Activated CD8-positive, alpha-beta memory T cell treated with anti-CD3 and anti-CD28 coated beads, Interleukin-2, amount 10 ng/mL, durations not matched to agents 7 days and 5 days (primary cell): ENCODE measurements at places on chromosomes 5 and 9.

- DNase-seq, result no peak
- H3K4me3 ChIP-seq, result no peak overlapping the region
- H3K27me3 ChIP-seq, result no peaks in the 10 kb centered on the region
- H3K36me3 ChIP-seq, result no peaks in the 10 kb centered on the region
- no peak overlapping the region for H3K27ac ChIP-seq
- H3K4me1 ChIP-seq, result no peaks in the 10 kb centered on the region
Measured at GRCh38 chr5:93519740-93520139, 61.3 kb downstream of the NR2F1-AS1 start.

- H3K27ac ChIP-seq, result no peak overlapping the region
- no peak for DNase-seq
- no peaks in the 10 kb centered on the region for H3K27me3 ChIP-seq
- peaks cover 10% of the 10 kb centered on the region for H3K4me1 ChIP-seq
- no peak overlapping the region for H3K4me3 ChIP-seq
Measured at GRCh38 chr5:71652349-71652748, 65.2 kb downstream of the MCCC2 start.

DNA sequence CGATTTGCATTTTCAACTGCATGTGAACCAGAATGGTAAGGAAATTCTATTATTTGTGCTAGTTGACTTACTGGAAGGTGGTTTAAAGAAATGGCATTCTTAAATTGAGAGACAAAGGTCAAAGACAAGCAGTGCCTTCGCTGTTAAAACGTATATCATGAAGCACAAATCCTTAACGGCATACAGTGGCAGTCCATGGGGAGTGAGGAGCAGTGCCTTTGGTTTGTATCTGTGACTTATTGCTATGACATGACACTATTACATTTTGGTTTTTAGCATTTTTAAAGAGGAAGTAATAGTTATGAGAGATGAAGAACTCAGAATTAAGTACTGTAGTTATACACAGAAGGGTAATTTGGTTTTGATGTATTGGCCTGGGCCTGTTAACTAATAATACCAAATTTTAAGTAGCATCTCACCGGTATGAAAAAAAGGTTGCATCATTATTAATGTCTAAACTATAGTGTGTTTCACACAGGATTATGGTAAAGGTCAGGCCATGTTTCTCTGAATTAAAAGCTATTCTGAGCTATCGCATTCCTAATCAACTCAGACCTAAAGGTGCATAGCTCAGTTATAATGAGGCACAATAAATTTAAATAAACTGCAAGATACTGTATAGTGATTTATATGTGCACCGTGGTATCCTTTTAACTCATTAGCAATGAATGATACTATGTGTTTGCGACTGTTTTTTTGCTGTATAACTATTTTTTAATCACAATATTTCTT is 339.8 kb upstream of the ARRDC3 start:
- no peaks in the 10 kb centered on the region for H3K36me3 ChIP-seq
- no peak for DNase-seq
- H3K27me3 ChIP-seq, result no peaks in the 10 kb centered on the region
- H3K4me3 ChIP-seq, result no peak overlapping the region
- H3K27ac ChIP-seq, result no peak overlapping the region

GRCh38 chr9:82254646-82255367 is 266.2 kb downstream of the SPATA31D1 start:
- H3K27me3 ChIP-seq, result no peaks in the 10 kb centered on the region
- no peak overlapping the region for H3K4me3 ChIP-seq
- no peak overlapping the region for H3K27ac ChIP-seq
- no peaks in the 10 kb centered on the region for H3K36me3 ChIP-seq
- no peaks in the 10 kb centered on the region for H3K4me1 ChIP-seq

- H3K27ac ChIP-seq, result no peak overlapping the region
- no peak overlapping the region for H3K4me3 ChIP-seq
- H3K27me3 ChIP-seq, result no peaks in the 10 kb centered on the region
- no peak for DNase-seq
Measured at GRCh38 chr5:82091617-82092016, 119.8 kb downstream of the ATG10 start.

DNA sequence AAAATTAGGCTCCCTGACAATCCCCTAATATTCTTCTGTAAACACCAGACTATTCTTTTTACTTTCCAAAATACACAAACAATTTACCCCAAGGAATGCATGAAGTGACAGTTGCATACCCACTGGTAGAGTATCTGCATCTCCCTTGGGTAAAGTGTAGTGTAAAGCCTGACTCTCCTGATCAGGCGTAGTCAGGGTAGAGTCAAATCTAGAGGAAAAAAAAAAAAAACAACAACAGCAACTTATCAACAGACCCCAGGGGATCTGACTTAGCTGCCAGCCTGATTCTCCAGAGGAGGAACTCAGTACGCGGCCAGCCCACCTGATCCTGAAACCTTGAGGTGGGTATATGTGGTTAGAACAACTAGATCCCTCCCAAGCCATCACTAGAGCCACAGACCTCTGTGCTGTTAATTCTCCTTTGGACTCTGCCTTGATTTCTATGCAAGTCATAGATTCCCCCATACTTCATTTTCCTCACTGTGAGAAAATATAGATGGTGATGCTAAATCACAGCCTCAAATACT is 61.0 kb downstream of the ZNF608 start:
- H3K27me3 ChIP-seq, result no peaks in the 10 kb centered on the region
- H3K36me3 ChIP-seq, result no peaks in the 10 kb centered on the region
- no peaks in the 10 kb centered on the region for H3K4me1 ChIP-seq
- H3K4me3 ChIP-seq, result no peak overlapping the region

DNA sequence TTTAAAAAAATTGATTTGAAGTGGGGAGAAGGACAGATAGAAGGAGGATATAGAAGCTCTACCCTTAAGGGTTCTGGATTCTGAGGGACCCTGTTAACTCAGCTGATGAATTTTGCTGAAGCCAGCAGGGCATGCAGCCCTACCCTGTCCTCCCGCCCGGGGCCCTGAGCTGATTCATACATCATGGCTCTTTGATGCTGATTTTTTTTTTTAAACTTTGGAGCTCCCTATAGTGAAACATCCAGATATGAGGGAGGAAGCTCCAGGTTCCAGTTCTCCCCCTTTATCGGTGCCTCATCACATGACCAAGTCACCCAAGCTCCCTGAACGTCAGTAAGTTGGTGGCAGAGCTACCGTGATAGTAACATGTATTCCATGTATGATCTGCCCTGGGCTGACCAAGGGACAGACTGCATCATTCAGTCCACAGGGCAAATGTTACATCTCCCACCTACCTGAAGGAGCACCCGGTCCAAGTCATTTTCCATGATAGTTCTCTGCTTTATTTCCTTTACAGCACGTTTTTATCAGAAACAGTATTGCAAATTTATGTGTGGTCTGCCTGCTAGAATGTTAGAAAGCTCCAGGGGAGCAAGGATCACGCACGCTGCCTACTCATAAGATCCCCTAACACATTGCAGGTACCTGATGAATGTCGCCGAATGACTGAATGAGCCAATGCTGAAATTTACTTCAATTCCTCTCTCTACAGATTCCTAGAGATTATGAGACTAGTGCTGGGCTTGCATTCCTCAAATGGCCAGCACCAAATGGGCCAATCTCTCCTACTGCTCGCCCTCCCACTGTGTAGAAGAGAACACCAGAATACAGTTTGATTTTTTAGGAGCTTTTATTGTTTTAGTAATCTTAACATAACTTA is 25.9 kb downstream of the SPARC start:
- no peak overlapping the region for H3K4me3 ChIP-seq
- H3K27ac ChIP-seq, result no peak overlapping the region
- DNase-seq, result no peak
- no peaks in the 10 kb centered on the region for H3K36me3 ChIP-seq

DNA sequence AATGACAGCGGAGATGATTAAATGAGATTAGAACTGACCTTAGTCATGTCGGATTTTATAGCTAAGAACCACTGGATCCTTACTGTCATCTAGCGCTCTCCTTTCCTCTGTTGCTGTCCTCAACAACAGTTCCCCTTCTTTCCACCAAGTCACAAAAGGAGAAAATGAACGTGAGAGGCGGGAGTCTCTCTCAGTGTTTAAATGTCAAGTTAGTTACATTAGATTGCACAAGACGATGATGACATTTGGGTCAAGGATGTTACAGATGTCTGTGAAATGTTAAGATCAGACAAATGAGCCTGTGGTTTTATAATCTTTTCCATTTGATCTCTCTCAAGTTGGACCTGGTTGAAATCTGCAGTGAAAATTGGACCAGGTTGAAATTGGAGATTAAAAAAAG is 53.5 kb downstream of the FBXO38 start:
- no peaks in the 10 kb centered on the region for H3K4me1 ChIP-seq
- no peak for DNase-seq
- H3K27ac ChIP-seq, result no peak overlapping the region
- peaks cover 36% of the 10 kb centered on the region for H3K36me3 ChIP-seq

GRCh38 chr9:114250648-114251047 is 72.2 kb upstream of the ORM1 start:
- H3K27ac ChIP-seq, result no peak overlapping the region
- H3K27me3 ChIP-seq, result no peaks in the 10 kb centered on the region
- H3K4me1 ChIP-seq, result no peaks in the 10 kb centered on the region
- DNase-seq, result no peak
- H3K36me3 ChIP-seq, result no peaks in the 10 kb centered on the region

GRCh38 chr5:137606401-137606800 is 107.3 kb upstream of the SPOCK1 start:
- no peak for DNase-seq
- H3K4me3 ChIP-seq, result no peak overlapping the region
- no peaks in the 10 kb centered on the region for H3K36me3 ChIP-seq
